GM12891 (cell line): ENCODE measurements at places on chromosomes 1 and 21.

GRCh38 chr1:146035048-146035423 is 13.5 kb upstream of the HJV start:
- no peak for DNase-seq

DNA sequence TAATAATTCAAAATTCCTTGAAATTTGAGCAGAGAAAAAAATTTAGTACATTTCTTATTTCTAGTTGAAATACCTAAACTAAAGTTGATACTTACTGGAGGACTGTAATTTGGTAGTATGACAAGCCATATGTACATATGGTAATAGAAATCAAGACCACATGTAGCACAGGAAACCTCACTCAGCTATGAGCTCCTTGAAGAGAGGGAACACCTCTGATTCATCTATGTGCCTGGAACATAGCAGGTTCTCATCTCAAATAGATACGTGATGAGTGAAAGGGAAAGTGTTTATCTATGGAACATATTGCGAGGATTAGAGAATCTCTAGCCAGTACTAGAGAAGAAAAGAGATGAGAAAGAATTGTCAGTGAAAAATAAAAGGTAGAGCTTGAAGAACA is 47.9 kb upstream of the GNG4 start:
- no peak for DNase-seq

DNA sequence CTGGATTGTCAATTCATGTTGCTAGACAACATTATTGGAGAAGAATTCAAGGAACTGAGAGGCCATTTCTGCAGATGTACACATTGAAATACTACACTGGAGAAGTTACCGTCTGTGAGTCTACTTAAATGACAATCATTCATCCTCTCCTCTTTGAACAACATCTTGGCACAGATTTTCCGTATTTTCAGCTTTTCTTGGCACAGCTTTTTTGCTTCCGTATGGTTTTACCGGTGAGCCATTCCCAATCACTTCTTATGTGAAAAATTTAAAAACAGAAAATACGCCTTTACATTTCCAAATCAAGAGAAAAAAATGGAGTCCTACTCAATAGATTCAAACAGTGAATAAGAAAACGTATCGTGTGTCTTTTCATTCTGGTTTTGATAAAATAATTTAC is 1493.7 kb downstream of the AMY1C start:
- DNase-seq = no peak

DNA sequence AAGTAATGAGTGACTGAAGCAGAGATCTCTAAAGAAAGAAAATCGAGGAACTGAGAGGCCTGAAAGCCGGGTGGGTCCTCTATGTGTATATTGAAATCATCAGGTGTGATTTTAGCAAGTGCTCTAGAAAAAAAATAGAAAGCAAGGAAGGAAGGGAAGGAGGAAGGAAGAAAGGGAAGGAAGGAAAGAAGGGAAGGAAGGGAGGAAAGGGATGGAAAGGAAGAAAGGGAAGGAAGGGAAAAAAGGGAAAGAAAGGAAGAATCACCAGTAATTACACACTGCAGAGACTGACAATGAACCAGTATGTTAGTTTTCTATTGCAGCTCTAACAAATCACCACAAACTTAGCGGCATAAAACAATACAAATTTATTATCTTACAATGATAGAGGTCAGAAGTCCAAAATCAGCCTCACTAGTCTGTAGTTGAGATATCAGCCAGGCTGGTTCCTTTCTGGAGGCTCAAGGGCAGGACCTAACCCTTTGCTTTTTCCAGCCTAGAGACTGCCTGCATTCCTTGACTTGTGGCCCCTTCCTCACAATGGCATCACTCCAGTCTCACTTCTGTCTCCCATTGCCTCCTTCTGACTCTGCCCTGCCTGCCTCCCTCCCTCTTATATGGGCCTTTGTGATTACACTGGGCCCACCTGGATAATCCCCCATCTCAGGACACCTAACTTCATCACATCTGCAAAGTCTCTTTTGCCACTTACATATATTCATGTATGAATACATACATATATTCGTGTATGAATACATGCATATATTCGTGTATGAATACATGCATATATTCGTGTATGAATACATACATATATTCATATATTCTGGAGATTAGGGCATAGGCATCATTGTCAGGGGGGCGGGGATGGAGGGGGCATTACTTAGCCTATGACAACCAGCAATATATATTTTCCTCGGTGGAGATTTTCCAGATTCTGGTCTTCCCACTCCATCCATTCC is 47.5 kb upstream of the CDC42BPA start:
- no peak for DNase-seq

DNA sequence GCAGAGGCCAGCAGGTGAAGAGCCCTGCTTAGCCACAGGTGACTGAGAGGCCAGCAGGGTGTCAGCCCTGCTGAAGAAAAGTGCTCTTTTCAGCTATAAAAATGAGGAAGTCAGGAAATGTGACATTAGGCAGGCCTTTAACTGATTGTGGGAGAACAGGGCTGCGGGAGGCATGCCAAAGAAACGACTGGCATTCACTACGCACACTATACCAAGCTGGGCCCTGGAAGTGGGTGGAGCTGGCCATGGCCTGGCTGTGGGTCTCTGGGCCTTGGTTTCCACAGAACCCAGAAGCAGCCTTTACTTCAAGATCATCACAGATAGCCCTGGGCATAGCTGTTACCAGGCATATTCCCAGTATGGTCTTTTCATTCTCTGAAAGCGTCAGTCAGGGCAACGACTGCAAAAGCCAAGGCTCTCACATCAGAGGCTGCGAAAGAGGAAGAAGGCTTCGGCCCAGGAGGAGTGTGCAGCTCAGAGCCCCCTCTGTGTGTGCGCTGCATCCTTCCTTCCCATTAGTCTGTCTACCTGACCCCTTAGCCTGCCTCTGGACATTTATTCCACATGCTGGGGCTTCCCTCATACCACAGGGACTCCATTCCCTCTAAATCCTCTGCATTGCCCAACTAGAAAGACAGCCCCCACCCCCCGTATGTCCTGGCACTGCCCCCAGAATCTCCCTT is 14.3 kb downstream of the SLC2A1 start:
- DNase-seq = no peak

GRCh38 chr1:18253093-18253492 is 145.5 kb downstream of the IGSF21 start:
- no peak for DNase-seq

- DNase-seq = no peak
Observed at GRCh38 chr1:98306517-98307089, 354.9 kb upstream of the SNX7 start.

DNA sequence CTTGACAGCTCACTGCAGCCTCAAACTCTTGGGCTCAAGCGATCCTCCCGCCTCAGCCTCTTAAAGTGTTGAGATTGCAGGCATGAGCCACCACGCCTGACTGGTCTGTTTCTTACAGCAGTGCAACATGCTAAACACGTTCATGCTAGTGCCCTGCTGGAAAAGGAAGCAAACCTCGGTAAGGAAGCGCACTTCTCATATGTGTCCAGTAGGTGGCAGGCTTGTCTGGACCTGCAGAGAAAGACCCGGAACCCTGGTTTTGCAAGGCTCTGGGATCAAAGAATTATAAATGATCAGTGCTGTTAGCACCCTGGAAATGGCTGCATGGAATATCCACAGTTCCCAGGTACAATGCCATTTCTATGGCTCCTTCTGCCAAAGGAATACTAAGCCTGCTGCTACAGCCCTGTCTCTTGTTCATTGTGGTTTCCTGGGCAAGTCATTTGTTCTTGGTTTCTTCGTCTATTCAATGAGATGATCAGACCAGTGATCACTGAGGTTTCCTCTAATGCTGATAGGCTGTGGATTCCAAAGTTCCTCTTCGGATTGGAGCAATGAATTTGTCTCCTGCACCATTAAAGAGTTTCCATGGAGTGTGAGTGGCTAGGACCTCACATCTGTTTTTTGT is 15.9 kb downstream of the RNU5D-1 start:
- no peak for DNase-seq

DNA sequence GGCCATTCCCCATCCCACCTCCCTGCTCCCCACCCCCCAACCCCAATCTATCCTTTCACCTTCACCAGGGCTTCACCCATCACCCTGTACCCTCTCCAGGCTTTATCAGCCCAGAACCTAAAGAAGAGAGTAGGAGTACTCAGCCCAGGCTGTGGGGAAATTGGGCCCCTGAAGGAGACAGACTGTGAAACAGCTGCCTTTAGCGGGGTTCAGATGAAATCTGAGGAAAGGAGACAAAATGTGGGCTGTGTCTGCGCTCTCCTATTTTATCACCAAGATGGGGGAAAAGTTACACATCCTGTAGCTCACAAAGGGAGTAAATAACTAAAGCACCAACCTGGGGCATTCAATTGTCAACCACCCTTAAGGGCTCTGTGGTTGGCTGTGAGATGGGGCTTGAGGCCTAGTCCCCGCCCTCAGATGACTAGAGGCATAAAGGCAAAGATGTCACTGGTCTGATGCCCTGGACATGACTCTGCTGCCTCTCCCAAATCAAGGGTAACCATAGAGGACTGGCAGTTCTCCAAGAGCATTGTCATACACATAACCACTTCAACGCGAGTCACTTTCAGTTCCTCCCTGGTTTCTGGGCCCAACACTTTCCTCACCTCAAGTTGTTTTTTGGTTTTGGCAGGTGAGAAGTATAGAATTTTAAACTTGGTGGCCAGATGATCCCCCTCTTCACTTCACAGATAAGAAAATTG is 30.0 kb downstream of the SLC27A3 start:
- DNase-seq = peak; percentile 85

DNA sequence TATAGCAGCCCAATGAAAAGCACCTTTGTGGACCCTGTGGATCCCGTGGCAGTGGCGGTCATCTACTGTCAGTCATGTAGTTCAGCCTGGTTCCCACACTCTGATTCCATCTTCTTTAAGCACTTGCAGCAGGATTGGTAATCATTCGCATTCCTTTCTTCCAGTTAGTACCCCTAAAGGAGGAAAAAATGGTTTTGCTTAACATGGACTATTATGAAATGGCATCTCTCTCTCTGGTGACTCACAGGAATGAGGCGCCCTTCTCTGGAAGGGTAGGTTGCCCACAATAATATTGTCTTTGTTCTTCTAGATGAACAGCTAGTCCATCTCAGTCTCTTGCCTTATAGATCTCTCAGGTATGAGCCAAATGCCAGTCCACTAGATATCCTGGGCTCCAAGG is 127.9 kb upstream of the MROH9 start:
- DNase-seq = no peak

DNA sequence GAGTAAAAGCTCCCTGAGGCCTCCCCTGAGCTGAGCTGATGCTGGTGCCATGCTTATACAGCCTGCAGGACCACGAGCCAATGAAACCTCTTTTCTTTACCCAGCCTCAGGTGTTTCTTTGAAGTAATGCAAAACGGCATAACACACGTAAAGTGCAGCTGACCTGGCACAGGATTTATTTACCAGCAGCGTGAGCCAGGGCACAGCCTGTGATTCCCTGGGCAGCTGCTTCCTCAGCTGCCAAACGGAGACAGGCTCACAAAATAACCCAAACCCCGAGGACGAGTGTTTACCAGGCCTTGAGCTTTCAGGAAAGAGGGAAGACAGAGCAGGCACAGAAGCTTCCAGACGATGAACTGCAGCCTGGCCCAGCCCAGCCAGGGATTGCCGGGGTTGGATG is 120.6 kb upstream of the ARHGEF16 start:
- DNase-seq = no peak

GRCh38 chr1:151523326-151523725 is 12.1 kb downstream of the CGN start:
- no peak for DNase-seq

DNA sequence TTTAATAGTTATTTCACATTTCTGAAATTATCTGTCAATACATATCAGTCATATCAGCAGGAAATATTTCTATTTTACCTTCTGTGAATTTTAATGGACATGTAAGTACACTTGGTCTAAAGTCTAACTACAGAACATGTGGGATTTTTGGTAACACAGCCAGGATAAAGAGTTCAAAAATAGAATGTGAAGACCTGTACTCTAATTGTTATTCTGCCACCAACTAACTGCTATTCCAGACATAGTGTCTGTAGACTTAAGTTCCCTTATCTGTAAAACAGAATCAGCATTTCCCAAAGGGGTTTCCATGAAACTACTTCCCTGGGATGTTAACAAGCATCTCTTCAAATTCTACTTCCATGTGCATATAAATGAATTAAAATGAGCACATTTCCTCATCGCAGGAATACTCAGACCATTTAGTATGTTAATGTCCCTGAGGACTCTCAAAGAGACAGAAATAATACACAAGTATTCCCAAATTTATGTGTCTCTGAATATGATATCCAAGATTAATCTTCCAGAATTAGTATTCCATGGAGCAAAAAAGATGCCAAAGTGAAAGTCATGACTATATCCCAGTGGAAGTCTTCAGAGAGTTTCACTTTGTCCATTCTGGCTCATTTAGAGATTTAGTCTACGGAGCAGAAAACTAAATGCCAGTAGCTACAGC is 325.6 kb downstream of the NEGR1 start:
- DNase-seq = no peak

DNA sequence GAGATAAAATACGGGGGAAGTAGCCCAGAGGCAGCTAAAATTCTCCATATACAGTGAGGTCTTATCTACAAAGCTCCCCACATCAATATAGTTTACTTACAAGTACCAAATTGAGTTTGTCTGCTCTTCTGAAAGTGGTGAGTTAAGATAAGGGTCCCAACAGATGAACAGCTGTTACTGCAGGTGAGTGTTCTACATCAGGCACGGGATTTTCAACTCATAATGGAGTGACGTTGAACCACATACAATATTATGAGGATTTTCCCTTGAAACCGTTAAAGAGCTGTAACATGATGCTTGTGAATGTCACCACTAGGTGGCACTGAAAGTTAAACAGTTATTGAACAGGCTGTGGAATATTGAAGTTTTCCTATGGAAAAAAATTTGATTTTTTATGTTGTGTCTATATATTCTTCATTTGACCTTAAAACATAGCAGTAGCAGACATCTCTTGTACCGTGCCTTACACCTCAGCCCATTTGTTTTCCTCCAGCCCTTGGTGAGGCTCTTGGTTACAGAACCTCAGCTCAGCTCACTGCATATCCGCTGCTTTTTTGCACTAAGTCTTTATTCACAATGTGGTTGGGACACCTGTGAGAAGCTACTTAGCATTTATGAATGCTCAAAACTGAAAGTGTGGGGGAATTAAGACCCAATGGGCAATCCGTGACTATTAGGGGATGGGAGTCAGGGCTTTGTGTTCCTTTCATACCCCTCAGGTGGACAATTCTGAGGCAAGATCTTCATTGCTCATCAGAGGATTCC is 23.2 kb downstream of the CD1D start:
- DNase-seq = no peak

- no peak for DNase-seq
Observed at GRCh38 chr21:31136891-31137290, 98.6 kb upstream of the KRTAP19-8 start.

- DNase-seq = no peak
Observed at GRCh38 chr21:16568244-16568643, 838.5 kb downstream of the USP25 start.

DNA sequence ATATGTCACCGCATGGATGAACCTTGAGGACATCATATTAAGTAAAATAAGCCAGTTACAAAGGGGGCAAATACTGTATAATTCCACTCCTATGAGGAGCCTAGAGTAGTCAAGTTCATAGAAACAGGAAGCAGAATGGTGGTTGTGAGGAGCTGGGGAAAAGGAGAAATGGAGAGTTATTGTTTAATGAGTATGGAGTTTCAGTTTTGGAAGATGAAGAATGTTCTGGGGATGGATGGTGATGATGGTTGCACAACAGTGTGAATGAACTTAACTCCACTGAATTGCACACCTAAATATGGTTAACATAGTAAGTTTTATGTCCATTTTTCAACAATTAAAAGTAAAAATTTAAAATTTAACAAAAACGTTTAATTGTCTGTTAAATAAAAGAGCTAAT is 220.9 kb upstream of the JUN start:
- DNase-seq = no peak
